ENCODE measurements at places on chromosomes 6 and 20. TPM values are rescaled to one million over a fixed set of nuclear protein-coding genes. Genes with fewer than 3 reads are reported as not detected.

Gene RAET1L
- total RNA-seq: not detected

Gene ORC3
- 9.4 TPM for total RNA-seq

Gene BAG2
- total RNA-seq: 1.6 TPM

Gene SEC23B
- total RNA-seq: 66.2 TPM

Gene MYH7B
- total RNA-seq: 0.16 TPM

Gene HLA-DQA2
- not detected for total RNA-seq

Gene TRIM15
- not detected for total RNA-seq

Gene ELOVL4
- 0.63 TPM for total RNA-seq

Gene MATN4
- total RNA-seq: 0.06 TPM

Gene AVP
- total RNA-seq: not detected

Gene SGK2
- under 0.01 TPM for total RNA-seq
